ENCODE measurements at places on chromosomes 2 and 18. TPM values are rescaled to one million over a fixed set of nuclear protein-coding genes. Genes with fewer than 3 reads are reported as not detected.

DNA sequence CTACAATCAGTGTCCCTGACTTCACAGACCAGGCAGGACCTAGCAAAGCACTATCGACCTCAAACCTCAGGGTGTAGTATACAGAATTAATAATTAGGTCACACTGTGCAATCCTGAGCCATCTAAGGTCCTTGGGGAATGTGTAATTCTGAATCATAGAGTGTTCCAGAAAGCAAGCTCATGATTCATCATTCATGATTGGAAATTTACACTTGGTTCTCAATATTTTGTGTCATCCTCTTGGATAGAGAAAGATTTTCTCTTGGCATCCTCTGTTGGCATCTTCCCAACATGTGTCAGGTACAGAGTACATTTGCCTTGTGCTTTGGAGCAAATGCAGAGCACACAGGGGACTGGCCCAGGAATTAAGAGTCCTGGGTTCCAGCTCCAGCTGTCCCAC, 245.0 kb upstream of the NT5C1B start:
- no peak overlapping the region for H3K27ac ChIP-seq
- no peaks in the 10 kb centered on the region for H3K36me3 ChIP-seq
- DNase-seq = no peak
- no peak overlapping the region for H3K4me3 ChIP-seq
- H3K4me1 ChIP-seq = no peaks in the 10 kb centered on the region

DNA sequence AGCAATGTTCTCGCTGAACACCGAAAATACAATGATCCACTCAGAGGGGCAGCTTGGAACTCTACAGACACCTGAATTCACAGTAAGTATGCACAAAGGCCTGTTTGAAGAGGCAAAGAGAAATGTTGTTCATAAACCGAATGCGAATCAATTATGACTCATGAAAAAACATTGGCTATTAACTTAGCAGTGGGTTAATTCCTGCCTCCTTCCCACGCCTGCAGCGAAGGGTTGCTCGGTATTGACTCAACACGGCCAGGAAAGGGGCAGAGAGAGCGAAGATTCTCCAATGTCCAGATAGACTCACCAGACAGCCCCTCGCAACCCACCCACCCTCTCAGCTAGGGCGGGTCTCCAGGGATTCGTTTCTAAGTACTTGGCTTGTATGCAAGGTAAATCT, 9.4 kb downstream of the CRACDL start:
- DNase-seq = no peak
- H3K27me3 ChIP-seq = no peaks in the 10 kb centered on the region
- no peaks in the 10 kb centered on the region for H3K4me1 ChIP-seq
- no peak overlapping the region for H3K27ac ChIP-seq

- no peaks in the 10 kb centered on the region for H3K4me1 ChIP-seq
- DNase-seq = no peak
- no peak overlapping the region for H3K27ac ChIP-seq
- peaks cover 95% of the 10 kb centered on the region for H3K27me3 ChIP-seq
- no peaks in the 10 kb centered on the region for H3K36me3 ChIP-seq
- no peak overlapping the region for H3K4me3 ChIP-seq
These were observed 37.9 kb upstream of the CD207 start for GRCh38 chr2:70873541-70873940.

GRCh38 chr2:229130522-229130921, 140.6 kb downstream of the PID1 start:
- H3K4me1 ChIP-seq = no peaks in the 10 kb centered on the region
- H3K27ac ChIP-seq = no peak overlapping the region
- no peak overlapping the region for H3K4me3 ChIP-seq
- no peaks in the 10 kb centered on the region for H3K27me3 ChIP-seq
- no peaks in the 10 kb centered on the region for H3K36me3 ChIP-seq
- no peak for DNase-seq

The LYG1 gene
- 0.53 TPM for total RNA-seq

The ORMDL1 gene
- total RNA-seq = 98.8 TPM

- no peak overlapping the region for H3K27ac ChIP-seq
- DNase-seq = no peak
- H3K27me3 ChIP-seq = no peaks in the 10 kb centered on the region
- H3K4me1 ChIP-seq = no peaks in the 10 kb centered on the region
- peaks cover 37% of the 10 kb centered on the region for H3K36me3 ChIP-seq
These were observed 30.9 kb downstream of the SMCHD1 start for GRCh38 chr18:2686349-2686968.

The AQP12A gene
- total RNA-seq = not detected

DNA sequence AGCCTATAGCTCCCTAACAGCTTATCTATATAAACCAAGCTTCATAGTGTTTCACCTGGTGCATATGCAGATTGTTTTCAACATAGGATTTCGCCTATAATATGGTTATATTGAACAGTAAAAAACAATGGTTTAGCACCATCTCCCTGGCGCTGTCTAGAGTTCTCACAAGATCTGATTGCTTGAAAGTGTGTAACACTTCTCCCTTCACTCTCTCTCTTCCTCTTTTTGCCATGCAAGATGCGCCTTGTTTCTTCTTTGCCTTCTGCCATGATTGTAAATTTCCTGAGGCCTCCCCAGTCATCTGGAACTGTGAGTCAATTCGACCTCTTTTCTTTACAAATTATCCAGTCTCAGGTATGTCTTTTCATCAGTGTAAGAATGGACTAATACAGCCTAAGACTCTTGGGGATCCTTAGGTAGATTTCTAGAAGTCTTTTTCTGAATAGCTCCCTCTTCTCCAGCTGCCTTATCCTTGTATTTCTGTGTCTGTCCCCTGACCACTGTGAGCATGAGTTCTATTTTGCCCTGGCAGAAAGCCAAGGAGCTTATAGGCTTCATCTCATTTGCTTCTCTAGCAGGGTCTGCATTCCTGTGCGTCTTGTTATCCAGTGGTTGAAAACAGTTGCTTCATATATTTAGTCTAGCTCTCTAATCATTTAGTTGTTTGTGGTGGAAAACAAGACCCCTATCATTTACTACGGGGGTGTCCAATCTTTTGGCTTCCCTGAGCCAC, 401.6 kb downstream of the GPD2 start:
- no peaks in the 10 kb centered on the region for H3K36me3 ChIP-seq
- H3K4me1 ChIP-seq = peaks cover 5% of the 10 kb centered on the region
- H3K27ac ChIP-seq = no peak overlapping the region
- no peak overlapping the region for H3K4me3 ChIP-seq
- no peaks in the 10 kb centered on the region for H3K27me3 ChIP-seq
- no peak for DNase-seq

GRCh38 chr2:32008805-32009515, 1.8 kb downstream of the MEMO1 start:
- no peaks in the 10 kb centered on the region for H3K27me3 ChIP-seq
- H3K36me3 ChIP-seq = no peaks in the 10 kb centered on the region
- peak; percentile 49 for DNase-seq
- peak overlapping the region; percentile 80 for H3K4me3 ChIP-seq
- H3K4me1 ChIP-seq = peaks cover 14% of the 10 kb centered on the region
- H3K27ac ChIP-seq = peak overlapping the region; percentile 63

DNA sequence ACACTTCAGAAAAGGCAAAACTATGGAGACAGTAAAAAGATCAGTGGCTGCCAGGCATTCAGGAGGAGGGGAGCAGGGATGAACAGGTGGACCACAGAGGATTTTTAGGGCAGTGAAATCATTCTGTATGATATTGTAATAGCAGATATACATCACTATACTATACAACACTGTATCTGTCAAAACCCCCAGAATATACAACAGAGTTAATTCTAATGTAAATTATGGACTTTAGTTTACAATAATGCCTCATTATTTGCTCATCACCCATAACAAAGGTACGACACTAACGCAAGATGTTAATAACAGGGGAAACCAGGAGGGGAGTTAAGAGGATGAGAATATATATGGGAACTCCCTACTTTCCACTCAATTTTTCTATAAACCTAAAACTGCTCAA, 28.8 kb downstream of the MAP3K2 start:
- H3K27me3 ChIP-seq = no peaks in the 10 kb centered on the region
- no peak overlapping the region for H3K4me3 ChIP-seq
- no peak overlapping the region for H3K27ac ChIP-seq
- peaks cover 13% of the 10 kb centered on the region for H3K4me1 ChIP-seq
- DNase-seq = no peak

GRCh38 chr18:61738042-61738441, 154.8 kb downstream of the RNF152 start:
- no peak overlapping the region for H3K4me3 ChIP-seq
- no peak for DNase-seq
- H3K36me3 ChIP-seq = no peaks in the 10 kb centered on the region
- no peaks in the 10 kb centered on the region for H3K27me3 ChIP-seq
- no peak overlapping the region for H3K27ac ChIP-seq

The CHRNG gene
- not detected for total RNA-seq

- no peak for DNase-seq
- no peaks in the 10 kb centered on the region for H3K36me3 ChIP-seq
- H3K27me3 ChIP-seq = no peaks in the 10 kb centered on the region
- peaks cover 23% of the 10 kb centered on the region for H3K4me1 ChIP-seq
- no peak overlapping the region for H3K27ac ChIP-seq
These were observed 28.7 kb downstream of the CABLES1 start for GRCh38 chr18:23163786-23164533.

DNA sequence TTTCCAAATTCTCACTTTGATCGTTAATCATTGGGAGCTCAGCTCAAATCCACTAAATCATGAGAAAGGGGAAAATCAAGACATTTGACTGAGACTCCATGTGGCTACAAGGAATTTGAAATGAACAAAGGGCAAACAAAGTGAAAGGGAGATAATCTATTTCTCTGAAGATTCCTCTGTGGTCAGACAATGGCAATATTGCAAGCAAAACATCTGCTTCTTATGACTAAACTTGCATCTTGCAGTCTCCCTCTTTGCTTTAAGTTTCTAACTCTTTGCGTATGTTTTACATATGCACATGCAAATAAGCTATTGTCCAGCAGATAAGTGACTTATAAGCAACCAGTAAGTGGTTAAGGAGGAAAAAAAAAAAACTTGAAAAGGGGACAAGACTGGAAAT, 299.1 kb upstream of the NXPH2 start:
- DNase-seq = no peak
- no peak overlapping the region for H3K27ac ChIP-seq
- peaks cover 30% of the 10 kb centered on the region for H3K4me1 ChIP-seq
- H3K4me3 ChIP-seq = no peak overlapping the region
- H3K27me3 ChIP-seq = no peaks in the 10 kb centered on the region
- H3K36me3 ChIP-seq = no peaks in the 10 kb centered on the region

GRCh38 chr18:56119681-56120080, 518.7 kb downstream of the TXNL1 start:
- no peaks in the 10 kb centered on the region for H3K4me1 ChIP-seq
- no peaks in the 10 kb centered on the region for H3K27me3 ChIP-seq
- no peak for DNase-seq
- H3K36me3 ChIP-seq = no peaks in the 10 kb centered on the region
- H3K4me3 ChIP-seq = no peak overlapping the region

- H3K4me1 ChIP-seq = peaks cover 8% of the 10 kb centered on the region
- no peaks in the 10 kb centered on the region for H3K27me3 ChIP-seq
- H3K4me3 ChIP-seq = no peak overlapping the region
- H3K27ac ChIP-seq = no peak overlapping the region
- no peaks in the 10 kb centered on the region for H3K36me3 ChIP-seq
These were observed 21.6 kb downstream of the TWIST2 start for GRCh38 chr2:238869293-238870124.

The COL5A2 gene
- 11.6 TPM for total RNA-seq

- no peak overlapping the region for H3K4me3 ChIP-seq
- H3K4me1 ChIP-seq = no peaks in the 10 kb centered on the region
- H3K36me3 ChIP-seq = no peaks in the 10 kb centered on the region
- no peak overlapping the region for H3K27ac ChIP-seq
These were observed 5.5 kb downstream of the RNPEPL1 start for GRCh38 chr2:240573516-240574385.

The UGT1A10 gene
- total RNA-seq = not detected

The IL18RAP gene
- total RNA-seq = not detected

The FAM117B gene
- total RNA-seq = 17.5 TPM

The GRHL1 gene
- 4.7 TPM for total RNA-seq

GRCh38 chr18:8554354-8554753, 54.9 kb upstream of the RAB12 start:
- H3K4me3 ChIP-seq = no peak overlapping the region
- no peak for DNase-seq
- no peaks in the 10 kb centered on the region for H3K36me3 ChIP-seq
- no peaks in the 10 kb centered on the region for H3K27me3 ChIP-seq

DNA sequence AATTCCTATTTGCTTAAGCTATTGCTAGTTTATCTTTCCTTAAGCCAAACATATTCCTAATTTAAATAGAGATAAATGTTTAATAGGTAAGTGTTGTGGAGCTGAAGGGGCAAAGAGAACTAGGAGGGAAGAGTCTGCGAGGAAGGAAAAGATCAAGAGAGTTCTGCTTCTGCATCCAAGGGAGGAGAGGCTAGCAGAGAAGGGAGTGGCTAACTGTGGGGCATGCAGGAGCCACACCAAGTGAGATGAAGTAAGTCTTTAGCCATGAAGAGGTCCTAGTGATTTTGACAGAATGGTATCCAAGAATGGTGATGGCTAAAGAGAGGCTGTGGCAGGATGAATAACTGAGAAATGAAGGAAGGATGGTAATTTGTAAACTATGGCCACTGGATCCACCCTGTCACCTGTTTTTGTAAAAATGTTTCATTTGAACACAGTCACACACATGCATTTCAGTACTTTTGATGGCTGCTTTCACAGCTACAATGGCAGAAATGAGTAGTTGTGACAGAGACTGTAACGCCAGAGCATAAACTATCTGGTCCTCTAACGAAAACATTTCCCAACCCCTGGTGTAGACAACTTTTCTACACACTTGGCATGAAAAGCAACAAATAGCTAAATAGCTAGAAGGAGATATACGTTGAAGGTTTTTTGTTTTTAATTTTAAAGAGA, 15.6 kb downstream of the TPGS2 start:
- no peak overlapping the region for H3K4me3 ChIP-seq
- H3K36me3 ChIP-seq = peaks cover 9% of the 10 kb centered on the region

DNA sequence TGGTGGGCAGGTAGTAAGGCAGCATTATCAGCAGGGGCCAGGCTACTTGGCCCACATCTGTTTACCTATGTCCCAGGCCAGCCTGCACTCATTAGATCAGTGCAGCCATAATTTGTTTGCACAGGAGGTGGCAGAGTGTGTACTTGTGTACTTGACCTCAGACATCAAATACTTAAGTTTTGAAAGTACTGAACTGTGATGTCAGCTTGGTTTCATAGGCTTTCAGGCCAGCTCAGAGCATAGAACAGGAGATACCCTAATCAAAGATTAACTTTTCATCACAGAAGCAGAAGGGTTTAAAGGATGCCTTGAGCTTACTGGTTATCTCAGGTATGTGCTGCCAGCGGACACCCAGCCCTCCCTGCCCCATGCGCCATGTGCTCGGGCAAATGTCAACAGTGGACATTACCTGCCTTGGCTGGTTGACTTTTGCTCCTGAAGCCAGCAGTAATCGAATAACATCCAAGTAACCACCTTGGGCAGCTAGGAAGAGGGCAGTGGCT, 33.2 kb downstream of the ANKRD29 start:
- no peaks in the 10 kb centered on the region for H3K4me1 ChIP-seq
- H3K27me3 ChIP-seq = no peaks in the 10 kb centered on the region
- H3K36me3 ChIP-seq = no peaks in the 10 kb centered on the region
- no peak overlapping the region for H3K4me3 ChIP-seq

GRCh38 chr2:99597616-99598015, 107.8 kb upstream of the REV1 start:
- no peak for DNase-seq
- no peaks in the 10 kb centered on the region for H3K27me3 ChIP-seq
- H3K4me1 ChIP-seq = peaks cover 10% of the 10 kb centered on the region
- no peaks in the 10 kb centered on the region for H3K36me3 ChIP-seq
- H3K4me3 ChIP-seq = no peak overlapping the region

All from neural progenitor cell (in vitro differentiated cells).